Dermis microvascular lymphatic vessel endothelial cell (primary cell): ENCODE measurements at places on chromosomes 11 and 22. TPM values are rescaled to one million over a fixed set of nuclear protein-coding genes. Genes with fewer than 3 reads are reported as not detected.

- no peak for DNase-seq
Measured at GRCh38 chr22:44540756-44541670, 43.0 kb upstream of the RTL6 start.

DNA sequence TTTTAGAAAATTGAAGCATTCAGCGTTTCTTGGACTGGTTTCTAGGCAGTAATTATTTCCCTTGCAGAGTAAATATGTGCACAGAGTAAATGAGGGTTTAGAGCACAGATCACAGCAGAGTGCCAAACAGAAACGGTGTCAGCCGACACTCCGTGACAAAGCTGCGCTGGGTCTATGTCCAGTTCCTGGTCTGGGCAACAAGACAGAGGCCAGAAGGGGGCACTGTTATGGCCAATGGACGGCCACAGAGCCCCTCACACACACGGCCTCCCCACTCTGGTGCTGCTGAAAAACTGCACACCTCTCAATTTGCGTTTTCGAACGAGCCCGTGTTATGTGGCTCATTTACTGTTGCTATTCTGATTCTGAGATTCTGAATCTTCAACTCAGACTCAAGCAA lies 180.7 kb downstream of the MPPED1 start:
- DNase-seq, result no peak

Gene SLC22A8
- not detected in 2 replicates for total RNA-seq

Gene SNX19
- total RNA-seq, result 30.2 and 45.9 TPM in 2 replicates

GRCh38 chr11:84825106-84825660 lies 802.0 kb downstream of the DLG2 start:
- DNase-seq, result no peak

DNA sequence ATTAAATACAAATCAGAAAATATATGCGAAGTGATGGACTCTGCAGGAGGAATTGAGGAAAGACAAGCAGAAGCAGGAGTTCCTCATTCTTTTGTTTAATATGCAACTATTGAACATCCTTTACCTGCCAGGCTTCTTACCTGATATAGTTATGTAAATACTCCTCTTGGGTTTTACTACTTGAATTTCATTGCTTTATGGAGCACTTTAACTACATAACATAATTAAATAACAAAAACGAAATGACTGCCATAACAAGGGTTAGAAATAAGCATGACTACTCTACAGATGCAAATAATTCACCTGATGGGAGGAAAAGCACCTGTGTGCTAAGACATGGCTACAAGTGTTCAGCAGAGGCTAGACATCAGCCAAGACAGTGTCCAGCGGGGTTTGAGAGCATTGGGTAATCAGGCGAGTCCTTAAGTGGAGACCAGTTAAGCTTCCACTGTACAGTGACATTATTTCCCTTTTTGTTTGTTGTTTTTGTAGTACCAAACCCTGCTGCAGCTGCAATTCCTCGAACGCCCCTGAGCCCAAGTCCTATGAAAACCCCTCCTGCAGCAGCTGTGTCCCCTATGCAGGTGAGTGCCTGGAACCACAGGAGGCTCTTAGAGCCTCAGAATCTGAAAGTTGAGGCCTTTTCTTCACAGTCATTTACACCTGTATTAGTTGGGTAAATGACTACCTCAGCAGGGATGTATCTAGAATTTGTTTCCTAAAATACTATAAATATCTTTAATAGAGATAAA lies 67.4 kb downstream of the SPECC1L start:
- DNase-seq, result no peak

Gene CCDC116
- total RNA-seq, result under 0.01 and 0.13 TPM in 2 replicates

DNA sequence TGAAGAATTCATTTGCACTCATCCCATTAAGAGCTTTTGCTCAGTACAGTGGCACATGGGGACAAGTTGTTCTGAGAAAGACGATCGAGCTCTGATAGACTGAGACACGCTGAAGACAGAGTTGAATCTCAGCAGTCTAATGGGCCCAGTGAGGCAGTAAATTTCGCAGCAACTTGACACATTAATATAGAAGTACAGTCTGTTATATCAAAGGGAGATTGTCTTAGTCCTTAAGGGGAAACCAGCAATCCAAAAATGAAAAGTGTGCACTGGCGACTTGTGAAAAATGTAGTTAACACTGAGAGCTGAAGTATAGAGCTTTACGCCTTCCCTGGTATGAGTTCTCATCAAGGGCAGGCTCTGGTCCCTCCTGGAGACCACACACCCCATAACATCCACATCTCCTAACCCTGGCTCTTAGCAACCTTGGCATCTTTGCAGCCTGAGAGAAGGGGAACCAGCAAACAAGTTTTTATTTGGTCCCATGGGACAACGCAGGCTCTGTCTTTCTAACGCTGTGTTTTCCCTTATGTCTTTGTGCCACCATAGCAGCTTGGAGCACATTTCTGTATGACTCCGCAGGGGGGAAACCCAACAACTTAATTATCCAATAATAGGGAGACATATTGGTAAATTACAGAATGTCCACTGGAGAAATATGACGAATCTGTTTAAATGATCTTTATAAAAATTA lies 952.5 kb downstream of the OPCML start:
- no peak for DNase-seq

Gene C11orf91
- not detected in 2 replicates for total RNA-seq
